Bone marrow (tissue), 2 donors: ENCODE measurements at places on chromosomes 4 and X.

DNA sequence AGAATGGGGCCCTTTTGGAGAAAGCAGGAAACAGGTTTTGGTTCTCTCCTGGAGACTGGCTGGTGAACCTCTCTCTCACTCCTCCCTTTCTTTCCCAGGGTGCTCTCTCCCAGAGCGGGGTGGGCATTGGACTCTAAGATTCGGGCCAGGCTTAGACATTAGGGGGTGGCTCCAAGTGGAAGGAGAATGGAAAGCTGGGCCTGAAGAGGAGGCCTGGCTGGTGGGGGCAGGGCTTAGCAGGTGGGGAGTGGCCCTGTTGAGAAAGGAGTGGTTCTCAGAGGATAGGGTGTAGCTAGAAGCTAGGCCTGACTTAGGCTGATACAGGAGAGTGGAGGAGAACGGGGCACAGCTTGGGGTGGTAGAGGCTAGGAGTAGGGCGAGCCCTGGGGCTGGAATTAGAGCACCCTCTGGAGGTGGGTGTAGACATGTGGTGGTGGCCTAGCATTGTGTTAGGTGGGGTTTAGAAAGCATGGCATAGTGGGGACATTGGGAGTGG lies 5.7 kb downstream of the PLP2 start:
- no peak for DNase-seq

DNA sequence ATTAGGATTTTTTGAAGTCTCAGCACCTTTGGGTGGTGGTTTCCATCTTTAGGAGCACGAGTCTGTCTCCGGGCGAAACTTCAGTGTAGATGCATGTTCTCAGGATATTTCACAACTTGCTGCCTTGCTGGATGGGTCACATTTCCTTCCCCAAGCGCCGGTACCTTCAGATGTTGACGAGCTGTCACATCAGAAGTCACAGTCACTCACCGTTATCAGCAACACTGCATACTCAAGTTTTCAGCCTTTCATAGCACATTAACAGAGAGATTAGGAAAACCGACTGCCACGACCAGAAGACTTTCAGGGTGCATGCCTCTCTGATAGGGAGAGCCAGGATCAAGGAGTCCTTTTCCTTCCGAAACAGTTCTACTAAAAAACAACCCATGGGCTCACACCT lies 77.8 kb downstream of the SHROOM2 start:
- DNase-seq = no peak

DNA sequence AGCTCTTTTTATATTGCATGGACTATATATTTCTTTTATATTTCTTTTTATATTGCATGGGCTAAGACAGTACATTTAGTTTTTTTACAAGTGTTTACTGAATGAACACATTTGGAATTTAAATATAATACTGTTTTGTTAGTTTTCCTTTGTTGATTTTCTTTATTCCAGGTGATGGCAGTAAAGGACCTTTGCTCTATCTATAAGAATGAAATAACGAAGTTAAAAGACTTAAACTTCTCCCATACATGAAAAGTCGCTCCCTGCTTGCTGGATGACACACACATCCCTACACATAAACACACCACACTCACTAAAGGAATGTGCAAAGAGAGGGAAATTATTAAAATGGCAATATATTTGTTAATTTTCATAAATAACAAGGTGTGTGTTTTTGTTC lies 102.5 kb upstream of the ANXA10 start:
- DNase-seq = no peak

- DNase-seq = no peak
Observed at GRCh38 chrX:53571494-53571893, 115.0 kb downstream of the HUWE1 start.

DNA sequence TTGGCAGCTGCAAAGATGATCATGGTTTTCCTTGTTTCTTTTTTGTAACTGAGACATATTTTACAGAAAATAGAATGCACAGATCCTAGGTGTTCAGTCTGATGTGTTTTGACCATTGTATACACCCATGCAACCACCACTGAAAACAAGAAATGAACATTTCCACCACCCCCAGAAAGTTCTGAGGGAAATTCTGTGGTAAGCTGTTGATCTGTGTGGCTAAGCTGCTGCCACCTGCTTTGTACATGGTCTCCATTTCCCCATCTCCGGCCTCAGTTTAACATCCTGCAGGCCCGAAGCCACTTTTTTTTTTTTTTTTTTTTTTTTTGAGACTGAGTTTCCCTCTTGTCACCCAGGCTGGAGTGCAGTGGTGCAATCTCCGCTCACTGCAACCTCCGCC lies 65.3 kb downstream of the NYX start:
- DNase-seq = no peak

- peak; percentile 18 for DNase-seq
Observed at GRCh38 chr4:39464886-39465501, 6.1 kb downstream of the LIAS start.

DNA sequence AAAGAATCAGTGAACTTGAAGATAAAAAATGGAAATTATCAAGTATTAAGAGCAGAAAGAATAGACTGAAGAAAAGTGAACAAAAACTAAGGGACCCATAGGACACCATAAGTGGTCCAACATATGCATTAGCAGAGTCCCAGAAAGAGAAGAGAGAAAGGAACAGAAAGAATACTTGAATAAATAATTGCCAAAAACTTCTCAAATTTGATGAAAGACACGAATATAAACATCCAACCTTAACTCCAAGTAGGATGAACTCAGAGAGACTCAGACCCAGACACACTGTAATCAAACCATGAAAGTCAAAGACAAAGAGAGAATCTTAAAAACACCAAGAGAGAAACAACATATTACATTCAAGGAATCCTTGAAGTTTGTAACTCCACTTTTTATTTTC lies 35.7 kb downstream of the MORC4 start:
- no peak for DNase-seq

DNA sequence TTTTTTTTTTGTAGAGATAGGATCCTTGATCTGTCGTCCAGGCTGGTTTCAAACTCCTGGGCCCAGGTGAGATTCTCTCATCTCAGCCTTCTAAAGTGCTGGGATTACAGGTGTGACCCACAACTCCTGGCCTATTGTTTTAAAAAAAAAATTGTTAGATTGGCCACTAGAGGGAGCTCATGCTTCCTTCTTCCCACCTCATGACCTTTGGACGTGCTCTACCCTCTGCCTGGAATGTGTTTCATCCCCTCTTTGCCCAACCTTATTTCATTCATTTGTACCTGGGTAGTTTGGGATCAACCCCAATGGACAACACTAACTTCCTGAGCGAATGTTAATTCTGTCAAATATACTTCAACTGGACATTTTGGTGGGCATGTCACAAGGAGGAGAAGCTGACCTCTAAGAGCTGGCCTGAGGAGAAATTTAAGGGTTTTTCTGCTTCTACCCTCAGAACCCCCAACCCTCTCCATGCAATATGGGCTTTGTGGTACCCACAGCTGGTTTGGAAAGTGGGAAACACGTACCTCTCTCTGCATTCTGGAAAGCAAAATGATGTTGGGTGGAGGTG lies 6.4 kb downstream of the PPEF2 start:
- peak; percentile 6 for DNase-seq

GRCh38 chr4:152705903-152706302 lies 26.1 kb upstream of the TMEM154 start:
- no peak for DNase-seq

DNA sequence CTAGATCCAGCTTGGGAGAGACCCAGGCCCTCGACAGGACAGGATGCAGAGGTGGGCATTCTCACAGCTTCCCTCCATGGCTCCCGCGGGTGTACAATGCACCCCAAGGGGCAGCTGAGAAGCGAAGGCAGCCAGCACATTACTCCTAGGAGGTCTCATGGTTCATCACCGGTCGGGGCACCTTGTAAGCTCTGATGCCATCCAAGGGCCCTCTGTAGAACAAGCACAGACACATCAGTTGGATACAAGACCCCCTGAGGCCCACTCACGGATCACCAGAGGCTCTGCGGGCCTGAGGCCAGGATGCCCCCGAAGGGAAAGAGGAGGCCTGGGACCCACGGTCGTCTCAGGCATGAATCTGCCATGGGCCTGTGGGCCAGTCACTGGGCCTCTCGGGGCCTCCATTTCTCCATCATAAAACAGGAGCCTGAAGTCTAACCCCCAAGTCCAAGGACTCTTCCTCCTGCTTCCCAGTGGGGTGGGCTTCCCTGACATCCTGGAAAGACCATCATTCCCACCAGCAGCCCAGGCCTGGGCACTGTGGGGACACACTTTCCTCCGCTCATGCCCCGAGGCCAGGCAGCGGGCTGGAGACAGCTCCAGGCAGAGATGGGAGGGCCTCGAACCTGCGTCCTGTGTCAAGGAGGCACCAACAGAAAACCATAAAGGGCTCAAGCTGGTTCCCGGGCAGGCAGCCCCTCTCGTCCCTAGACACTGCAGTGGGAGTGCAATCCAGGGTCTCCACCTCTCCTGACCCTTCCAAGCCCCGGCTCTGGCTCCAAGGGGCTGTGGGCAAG lies 20.1 kb downstream of the HMX1 start:
- DNase-seq = no peak

GRCh38 chr4:8228319-8229250 lies 29.5 kb downstream of the SH3TC1 start:
- no peak for DNase-seq

DNA sequence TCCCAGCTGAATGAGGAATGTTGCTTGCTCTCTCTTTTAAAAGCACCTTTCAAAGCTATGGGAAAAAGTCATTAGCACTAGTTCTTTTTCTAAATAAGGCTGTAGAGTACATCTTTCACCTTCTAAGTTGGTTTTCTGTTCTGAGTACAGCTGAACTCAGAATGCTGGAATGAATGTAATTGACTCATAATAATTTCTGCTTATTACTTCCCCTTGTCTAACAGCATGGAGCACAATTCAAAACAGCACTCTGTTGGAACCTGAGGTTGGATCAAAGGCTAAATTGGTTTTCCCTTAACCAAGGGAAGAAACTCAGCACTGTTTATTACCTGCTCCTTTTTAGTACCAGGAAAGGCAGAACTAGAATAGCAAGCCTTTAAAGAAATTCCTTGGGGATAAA lies 33.5 kb upstream of the CYP2U1 start:
- DNase-seq = no peak

GRCh38 chr4:154454710-154455109 lies 36.9 kb downstream of the DCHS2 start:
- DNase-seq = no peak

GRCh38 chrX:149060921-149061320 lies 444.2 kb downstream of the IDS start:
- no peak for DNase-seq

DNA sequence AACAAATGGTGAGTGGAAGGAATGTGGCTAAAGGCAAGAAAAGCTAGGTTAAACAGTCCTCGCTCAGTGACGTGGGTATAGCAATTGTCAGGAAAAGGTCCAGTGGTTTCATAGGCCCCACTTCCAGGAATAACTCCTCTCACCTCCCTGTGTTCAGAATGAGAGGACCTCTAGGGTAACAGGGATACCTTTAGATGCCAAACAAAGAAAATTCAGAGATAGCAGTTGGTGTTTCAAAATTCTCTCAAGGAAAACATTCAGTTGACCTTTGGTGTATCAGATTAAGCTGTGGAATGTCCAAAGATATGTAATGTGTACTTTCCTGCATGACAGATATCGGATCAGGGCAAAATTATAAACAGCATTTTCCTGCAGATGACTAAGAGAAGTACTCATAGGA lies 155.9 kb downstream of the ARHGAP6 start:
- DNase-seq = no peak

DNA sequence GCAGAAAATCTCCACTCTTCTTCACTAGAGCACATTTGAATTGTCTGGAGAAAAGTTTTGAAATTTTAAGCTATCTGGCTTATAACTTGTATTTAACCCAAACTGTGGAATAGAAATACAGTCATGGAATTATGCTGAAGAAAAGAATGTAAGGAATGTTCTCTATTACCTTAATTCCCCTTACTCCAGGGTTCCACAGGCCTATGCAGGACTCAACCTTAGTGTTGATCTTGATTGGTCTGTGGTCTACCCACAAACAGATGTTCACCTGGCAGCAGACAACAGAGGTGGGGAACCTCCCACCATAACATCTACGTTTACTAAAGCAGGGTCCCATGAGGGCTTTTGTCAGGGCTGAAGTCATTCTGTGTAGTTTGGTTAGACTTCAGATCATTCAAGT lies 189.3 kb upstream of the GPRIN3 start:
- DNase-seq = no peak

DNA sequence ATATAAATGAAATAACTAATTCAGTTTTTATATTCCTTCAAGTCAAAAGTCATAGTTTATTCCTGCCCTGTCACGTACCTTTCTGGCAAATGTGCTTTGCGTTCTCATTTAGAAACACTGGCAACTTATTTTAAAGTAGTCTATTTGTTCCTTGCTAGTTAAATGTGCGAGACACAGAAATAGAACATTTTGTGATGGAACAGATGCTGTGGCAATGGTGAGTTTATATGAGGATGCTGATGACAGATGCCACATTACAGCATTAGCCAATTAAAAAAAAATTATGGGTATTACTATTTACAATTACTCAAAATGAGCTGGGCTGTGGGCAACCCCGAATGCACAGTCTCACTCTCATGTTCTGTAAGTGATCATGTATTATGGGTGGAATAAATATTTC lies 26.1 kb upstream of the EPHA5 start:
- no peak for DNase-seq

GRCh38 chr4:18957716-18958115 lies 936.2 kb upstream of the LCORL start:
- DNase-seq = no peak

DNA sequence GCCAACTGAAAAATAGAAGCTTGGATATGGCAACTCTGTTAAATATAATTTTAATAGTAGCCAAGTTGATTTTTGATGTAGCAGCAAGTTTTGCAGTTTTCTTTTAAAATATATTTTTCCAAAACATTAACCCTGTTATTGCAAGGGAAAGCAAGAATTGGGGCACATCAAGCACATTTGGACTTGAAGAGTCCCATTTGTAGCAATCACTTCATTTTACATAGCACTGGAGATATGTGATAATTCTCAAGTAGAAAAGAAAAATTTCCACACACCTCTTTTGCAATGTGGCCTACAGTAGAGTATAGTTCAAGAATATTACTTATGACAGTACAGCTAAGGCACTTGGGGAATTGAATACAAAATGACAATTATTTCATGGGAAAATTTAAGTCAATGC lies 1.9 kb upstream of the PPP4R3C start:
- DNase-seq = no peak

- DNase-seq = no peak
Observed at GRCh38 chrX:15680401-15680800, 15.8 kb upstream of the CLTRN start.
